ENCODE measurements at places on chromosomes 7 and 10. TPM values are rescaled to one million over a fixed set of nuclear protein-coding genes. Genes with fewer than 3 reads are reported as not detected.

CADPS2 gene
- not detected for total RNA-seq

VGF gene
- not detected for total RNA-seq

DNA sequence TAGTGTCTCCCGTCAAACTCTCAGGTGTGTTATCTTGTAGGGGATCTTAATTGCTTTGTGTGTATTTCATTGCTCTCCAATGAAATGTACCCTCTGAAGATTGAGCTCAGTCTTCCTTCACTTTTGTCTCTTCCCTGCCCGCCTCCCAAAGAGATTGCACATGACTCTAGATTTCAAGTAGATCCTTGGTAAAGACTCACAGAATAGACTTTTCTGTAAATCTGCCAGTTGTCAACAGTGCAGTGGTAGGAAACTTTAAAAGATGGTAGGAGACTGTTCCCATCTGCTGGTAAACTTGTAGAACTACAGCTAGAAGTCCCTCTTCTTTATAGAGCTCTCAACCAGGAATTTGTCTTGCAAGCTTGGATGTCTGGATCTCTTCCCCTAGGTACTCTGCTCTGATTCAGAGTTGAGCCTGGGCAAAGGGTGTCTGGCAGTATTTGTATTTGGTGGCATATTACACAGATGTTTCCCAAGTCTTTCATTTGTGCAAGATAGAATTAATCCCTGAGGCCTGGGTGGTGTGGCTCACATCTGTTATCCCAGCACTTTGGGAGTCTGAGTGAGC lies 9.6 kb downstream of the CCL26 start:
- DNase-seq = no peak

DNA sequence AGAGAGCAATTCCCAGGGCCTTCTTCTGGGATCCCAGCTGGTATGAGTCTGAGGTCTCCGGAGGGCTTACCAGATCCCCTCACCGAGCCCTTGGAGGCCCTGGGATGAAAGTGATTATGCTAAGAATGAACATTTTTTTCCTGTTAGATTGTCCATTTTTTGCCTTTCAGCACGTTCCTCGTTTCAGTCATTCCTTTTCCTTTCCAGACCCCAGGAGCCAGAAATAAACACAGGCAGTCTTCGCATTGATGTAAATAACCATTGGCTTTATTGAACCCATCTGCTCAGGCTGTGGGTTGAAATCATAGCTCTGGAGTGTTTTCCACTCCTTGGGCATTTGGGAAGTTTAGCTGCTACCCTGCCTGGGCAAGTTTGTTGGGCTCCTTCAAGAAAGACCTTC lies 320.9 kb upstream of the AUTS2 start:
- DNase-seq = no peak

- DNase-seq = no peak
Measured at GRCh38 chr7:1946773-1947450, 276.8 kb downstream of the ELFN1 start.

DNA sequence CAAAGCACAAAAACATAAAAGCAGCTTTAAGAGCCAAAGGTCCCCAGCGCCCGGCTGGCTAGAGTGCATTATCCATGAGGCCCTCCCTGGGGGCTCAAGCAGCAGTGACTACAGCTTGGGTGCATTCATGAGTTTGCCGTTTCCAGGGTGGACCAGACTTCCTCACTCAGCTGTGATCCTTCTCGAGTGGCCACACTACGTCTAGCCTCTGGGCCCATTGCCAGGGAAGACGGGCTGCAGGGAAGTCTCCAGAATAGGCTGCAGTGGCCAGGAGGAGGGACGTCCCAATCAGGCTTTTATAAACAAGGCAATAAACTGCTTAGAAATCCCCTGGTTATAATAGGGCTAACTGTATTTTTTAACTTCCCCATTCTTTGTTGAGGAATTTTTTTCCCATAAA lies 89.4 kb upstream of the C1QL3 start:
- DNase-seq = no peak

DNA sequence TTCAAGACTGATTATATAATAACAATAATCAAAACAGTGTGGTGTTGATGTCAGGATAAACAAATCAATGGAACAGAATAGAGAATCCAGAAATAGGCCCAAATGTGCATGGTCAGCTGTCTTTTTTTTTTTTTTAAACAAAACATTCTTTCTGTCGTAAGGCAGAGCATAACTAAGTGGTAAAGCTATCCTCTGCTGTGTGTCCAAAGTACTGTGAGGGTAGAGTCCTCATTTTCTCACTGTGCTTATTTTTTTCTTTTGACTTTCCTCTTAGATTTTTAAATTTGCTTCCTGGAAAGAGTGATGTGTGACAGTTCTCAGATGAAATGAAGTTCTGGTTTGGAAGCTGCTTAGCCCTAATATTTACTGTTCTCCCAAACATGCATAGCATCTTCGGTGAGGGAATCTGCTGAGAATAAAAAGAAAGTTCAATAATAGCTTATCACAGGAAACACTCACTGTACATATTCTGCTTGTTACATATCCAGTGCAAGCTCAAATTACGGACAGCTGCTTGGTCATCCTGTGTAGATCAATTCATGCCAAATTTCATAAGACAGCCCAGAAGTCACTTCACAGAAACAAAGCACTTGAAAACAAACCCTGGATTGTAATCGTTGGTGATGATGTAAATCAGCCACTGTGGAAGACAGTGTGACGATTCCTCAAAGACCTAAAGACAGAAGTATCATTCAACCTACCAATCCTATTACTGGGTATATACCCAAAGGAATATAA lies 423.9 kb downstream of the NEBL start:
- DNase-seq = no peak

- no peak for DNase-seq
Measured at GRCh38 chr10:69317175-69317604, 38.9 kb downstream of the HK1 start.

DNA sequence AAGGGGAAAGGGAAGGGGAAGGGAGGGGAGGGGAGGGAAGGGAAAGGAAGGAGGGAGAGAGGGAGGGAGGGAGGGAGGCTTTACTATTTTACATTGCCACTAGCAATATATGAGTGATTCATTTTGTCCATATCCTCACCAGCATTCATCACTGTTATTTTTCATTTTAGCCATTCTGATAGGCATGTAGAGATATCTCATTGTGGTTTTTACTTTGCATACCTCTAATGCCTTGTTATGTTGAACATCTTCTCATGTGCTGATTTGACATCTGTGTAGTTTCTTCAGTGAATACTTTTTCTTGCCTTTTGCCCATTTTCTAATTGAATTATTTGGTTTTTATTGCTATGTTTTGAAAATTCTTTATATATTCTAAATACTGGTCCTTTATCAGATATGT lies 52.7 kb downstream of the GCC1 start:
- DNase-seq = no peak

DNA sequence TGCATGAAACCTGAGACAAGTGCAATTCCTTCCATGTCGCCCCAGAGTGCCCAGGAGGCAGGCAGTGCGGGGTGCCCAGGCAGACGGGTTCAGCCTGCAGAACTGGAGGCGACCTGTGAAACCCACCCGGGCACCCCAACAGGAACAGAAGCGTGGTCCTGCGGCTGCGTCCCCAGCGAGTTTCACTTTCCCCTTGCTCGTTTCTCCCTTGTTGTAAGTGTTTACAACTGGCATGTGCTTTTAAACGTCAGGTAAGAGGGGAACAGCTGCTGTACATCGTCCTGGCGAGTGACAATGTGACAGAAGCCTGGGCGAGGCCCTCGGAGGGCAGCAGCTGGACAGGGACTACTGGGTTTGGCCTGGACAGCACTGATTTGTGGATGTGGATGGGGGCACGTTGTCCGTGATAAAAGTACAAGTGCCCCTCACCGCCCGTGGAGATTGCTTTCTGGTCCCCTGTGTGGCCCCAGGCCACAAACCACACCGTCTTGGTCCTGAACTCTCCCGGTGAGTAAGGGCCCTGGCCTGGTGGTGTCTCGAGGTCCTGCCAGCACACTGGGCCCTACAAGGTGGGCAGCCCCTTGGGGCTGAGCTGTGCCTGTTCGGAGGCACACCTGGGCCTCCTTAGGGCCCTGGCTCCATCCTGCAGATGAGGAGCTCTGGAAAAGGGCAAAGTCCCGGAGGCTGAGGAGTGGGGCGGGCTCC lies 4.0 kb downstream of the VENTX start:
- DNase-seq = no peak

DNA sequence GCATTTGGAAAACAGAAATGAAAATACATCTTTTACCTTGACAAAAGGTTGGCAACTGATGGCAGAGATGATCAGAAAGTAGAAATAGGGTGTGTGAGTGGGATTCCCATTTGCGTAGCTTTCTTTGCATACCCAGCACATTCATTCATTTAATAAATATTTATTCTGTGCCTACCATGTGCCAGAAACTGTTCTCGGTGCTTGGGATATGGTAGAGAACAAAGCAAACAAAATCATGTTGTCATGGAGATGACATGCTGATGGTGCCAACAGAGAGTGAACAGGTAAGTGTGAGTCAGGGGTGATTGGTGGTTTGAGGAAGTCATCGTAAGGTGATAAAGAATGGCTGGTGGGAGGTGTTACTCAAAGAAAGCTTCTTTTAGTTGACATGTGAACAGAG lies 45.4 kb downstream of the CACNB2 start:
- no peak for DNase-seq

- DNase-seq = no peak
Measured at GRCh38 chr7:137774793-137775201, 72.0 kb downstream of the DGKI start.

DPYSL4 gene
- 0.52 TPM for total RNA-seq

DNA sequence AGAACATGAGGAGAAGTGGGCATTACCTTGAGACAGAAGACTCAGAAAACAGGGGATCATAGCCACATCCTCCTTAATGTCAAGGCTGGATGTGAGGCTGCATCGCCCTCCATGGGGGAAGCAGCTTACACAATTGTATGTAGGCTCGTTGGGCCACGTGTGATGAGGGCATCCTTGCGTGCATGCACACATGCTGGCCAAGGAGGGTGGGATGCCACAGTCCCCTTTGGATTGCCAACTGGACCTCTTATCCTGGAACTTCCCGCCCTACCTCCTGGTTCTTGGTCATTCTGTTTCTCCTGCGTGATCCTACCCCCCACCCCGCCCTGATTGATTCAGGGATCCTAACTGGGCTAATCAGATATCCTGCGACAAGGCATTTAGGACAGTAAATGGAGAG lies 102.0 kb downstream of the PRKAG2 start:
- DNase-seq = no peak

DNA sequence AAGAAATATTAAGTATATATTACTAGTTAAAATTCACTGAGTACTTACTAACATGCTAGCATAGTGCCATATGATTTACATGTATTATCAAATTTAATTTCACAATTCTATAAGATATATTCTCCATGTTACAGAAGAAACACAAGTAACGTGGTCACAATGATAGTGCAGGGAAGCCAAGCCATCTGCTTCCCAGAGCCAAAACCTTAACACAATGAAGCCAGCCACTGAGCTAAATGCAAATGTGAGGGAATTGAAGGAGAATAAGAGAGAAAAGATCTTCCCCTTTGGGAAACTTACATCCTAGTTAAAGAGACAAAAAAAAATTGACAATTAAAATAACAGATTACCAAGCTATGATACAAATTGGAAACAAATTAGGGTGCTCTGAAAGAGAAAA lies 63.6 kb downstream of the ELAPOR2 start:
- no peak for DNase-seq

GRCh38 chr10:33174674-33175434 lies 159.6 kb downstream of the NRP1 start:
- no peak for DNase-seq

DNA sequence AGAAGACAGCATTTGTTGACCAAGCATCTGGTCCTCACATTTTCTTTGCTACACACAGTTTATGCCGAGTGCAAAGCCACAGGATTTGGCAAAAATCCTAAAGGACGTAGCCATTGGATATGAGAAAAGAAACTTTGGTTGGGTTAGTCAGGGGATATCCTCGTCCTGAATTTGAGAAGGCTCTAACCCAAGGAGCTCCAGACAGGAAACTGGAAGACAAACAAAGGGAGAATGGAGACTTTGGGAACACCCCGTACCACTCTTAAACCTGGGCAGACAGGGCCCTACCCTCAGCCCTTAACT lies 146.6 kb upstream of the FRMD4A start:
- DNase-seq = no peak

VWC2 gene
- total RNA-seq = not detected

PDE6C gene
- total RNA-seq = not detected

CPA4 gene
- not detected for total RNA-seq

Measured in T-helper 17 cell (primary cell).